ENCODE measurements at places on chromosomes 3 and 15. TPM values are rescaled to one million over a fixed set of nuclear protein-coding genes. Genes with fewer than 3 reads are reported as not detected.
A peak's percentile ranks its signal among the peaks of the same experiment; 100 is the strongest.

GRCh38 chr3:108150200-108150599 lies 59.4 kb upstream of the CD47 start:
- no peaks in the 10 kb centered on the region for H3K4me1 ChIP-seq
- H3K27me3 ChIP-seq = no peaks in the 10 kb centered on the region
- DNase-seq = no peak
- no peaks in the 10 kb centered on the region for H3K36me3 ChIP-seq

- no peak overlapping the region for H3K4me3 ChIP-seq
- no peaks in the 10 kb centered on the region for H3K36me3 ChIP-seq
- peaks cover 16% of the 10 kb centered on the region for H3K4me1 ChIP-seq
- H3K27ac ChIP-seq = no peak overlapping the region
- peak; percentile 11 for DNase-seq
- no peaks in the 10 kb centered on the region for H3K27me3 ChIP-seq
Measured at GRCh38 chr3:31244929-31245817, 287.6 kb upstream of the STT3B start.

The PYGO1 gene
- 7.8 TPM for total RNA-seq

DNA sequence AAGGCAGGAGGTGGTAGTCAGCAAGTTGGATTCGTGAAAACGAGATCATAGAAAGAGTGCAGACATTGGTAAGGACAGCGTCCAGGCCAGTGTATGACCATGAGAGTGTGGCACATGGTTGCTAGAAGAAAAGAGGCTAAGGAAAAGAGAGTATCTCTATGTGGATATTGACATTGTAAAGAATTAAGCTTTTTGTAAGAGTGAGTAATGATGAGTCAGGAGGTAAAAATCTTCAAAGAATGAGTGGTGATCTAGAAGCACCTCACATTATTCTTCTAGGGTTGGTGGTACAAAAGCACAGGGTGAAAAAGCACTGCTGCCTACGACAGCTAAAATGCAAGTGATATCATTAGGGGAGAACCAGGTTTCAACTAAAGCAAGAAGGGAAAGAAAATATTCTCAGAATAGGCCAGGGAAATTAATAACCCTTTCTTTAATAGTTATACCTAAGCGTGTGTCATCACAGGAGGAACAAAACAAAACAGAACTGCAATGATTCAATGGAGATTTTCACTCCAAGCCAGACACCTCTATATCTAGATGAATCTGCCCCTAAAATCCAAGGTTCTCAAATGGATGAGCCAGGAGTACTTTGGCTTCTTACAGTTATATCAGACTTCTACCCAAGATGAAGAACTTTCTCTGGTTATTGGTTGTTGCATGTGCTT lies 884.7 kb downstream of the NAALADL2 start:
- no peak for DNase-seq
- no peak overlapping the region for H3K27ac ChIP-seq
- H3K4me3 ChIP-seq = no peak overlapping the region
- no peaks in the 10 kb centered on the region for H3K36me3 ChIP-seq
- no peaks in the 10 kb centered on the region for H3K27me3 ChIP-seq

DNA sequence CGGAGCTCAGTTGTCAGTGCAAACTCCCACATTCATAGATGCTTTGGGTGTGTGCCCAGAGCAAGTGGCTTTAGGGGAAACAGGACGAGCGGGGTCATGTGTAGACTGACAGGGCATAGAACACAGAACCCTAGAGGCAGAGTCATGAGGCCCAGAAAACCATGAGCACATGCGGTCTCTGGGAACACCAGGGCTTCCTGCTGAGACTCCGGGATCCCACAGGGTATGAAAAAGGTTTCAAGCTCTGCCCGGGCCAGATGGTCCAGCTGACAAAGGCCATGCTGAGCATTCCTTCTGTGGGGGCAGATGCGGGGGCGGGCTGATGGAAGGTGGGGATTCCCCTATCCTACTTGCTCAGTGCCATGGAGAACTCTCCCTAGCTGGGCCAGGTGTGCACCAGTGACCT lies 44.8 kb downstream of the ROPN1B start:
- DNase-seq = no peak
- H3K27me3 ChIP-seq = no peaks in the 10 kb centered on the region
- H3K36me3 ChIP-seq = no peaks in the 10 kb centered on the region
- H3K27ac ChIP-seq = no peak overlapping the region
- H3K4me3 ChIP-seq = no peak overlapping the region

DNA sequence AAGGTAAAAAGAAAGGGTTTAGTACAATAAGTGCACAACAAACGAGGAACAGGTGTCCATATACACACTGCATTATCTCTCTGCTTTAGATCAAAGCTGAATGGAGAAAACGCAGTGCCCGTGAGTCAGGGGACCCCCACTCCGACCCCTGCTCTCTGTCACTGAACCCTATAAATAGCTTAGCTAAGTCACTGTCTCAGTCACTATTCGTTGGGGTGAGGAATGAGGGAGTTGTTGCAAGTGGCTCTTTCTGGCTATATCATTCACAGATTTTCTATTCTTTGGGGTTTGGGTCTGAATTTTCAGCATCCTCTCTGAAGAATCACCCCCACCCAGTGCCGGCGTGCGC lies 458 bp upstream of the STAC start:
- H3K27me3 ChIP-seq = no peaks in the 10 kb centered on the region
- H3K4me1 ChIP-seq = no peaks in the 10 kb centered on the region
- H3K4me3 ChIP-seq = no peak overlapping the region
- no peaks in the 10 kb centered on the region for H3K36me3 ChIP-seq
- DNase-seq = no peak

- no peaks in the 10 kb centered on the region for H3K36me3 ChIP-seq
- H3K4me3 ChIP-seq = no peak overlapping the region
- DNase-seq = no peak
- H3K27me3 ChIP-seq = no peaks in the 10 kb centered on the region
Measured at GRCh38 chr3:143783851-143784370, 64.4 kb downstream of the SLC9A9 start.
